ENCODE measurements at places on chromosomes 7 and 10.

GRCh38 chr7:78523930-78524329, 725.4 kb downstream of the PHTF2 start:
- no peak for DNase-seq

DNA sequence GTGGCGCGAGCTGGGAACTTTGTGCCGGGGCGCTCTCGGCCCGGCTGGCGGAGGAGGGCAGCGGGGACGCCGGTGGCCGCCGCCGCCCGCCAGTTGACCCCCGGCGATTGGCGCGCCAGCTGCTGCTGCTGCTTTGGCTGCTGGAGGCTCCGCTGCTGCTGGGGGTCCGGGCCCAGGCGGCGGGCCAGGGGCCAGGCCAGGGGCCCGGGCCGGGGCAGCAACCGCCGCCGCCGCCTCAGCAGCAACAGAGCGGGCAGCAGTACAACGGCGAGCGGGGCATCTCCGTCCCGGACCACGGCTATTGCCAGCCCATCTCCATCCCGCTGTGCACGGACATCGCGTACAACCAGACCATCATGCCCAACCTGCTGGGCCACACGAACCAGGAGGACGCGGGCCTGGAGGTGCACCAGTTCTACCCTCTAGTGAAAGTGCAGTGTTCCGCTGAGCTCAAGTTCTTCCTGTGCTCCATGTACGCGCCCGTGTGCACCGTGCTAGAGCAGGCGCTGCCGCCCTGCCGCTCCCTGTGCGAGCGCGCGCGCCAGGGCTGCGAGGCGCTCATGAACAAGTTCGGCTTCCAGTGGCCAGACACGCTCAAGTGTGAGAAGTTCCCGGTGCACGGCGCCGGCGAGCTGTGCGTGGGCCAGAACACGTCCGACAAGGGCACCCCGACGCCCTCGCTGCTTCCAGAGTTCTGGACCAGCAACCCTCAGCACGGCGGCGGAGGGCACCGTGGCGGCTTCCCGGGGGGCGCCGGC, 870 bp downstream of the FZD1 start:
- peak; percentile 80 for DNase-seq

- DNase-seq, result no peak
Observed at GRCh38 chr7:151614019-151614418, 94.3 kb upstream of the RHEB start.

GRCh38 chr7:126979722-126980121, 273.0 kb downstream of the GRM8 start:
- no peak for DNase-seq

- DNase-seq, result no peak
Observed at GRCh38 chr10:48683868-48684267, 805 bp upstream of the WDFY4 start.

DNA sequence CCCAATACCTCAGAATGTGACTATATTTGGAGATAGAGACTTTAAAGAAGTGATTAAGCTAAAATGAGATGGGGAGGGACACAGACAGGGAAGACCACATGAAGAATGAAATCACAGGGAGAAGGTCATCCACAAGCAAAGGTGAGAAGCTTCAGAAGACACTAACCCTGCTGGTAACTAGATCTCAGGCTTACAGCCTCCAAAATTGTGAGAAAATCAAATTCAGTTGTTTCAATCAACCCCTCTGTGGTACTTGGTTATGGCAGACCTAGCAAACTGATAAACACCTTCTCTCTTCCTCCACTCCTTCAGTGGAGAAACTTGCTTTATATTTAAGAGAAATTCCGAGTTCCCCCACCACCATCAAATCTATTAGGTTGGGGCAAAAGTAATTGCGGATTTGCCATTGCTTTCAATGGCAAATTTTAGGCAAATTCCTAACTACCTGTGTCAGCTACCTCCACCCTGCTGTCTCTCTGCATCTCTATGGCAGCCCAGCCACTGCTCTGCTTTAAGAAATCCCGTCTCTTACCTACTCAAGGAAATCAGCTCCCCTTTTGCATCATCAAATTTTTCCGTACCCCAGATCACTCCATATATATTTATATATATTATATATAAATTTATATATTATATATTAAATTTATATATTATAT, 38.2 kb downstream of the SEMA3E start:
- no peak for DNase-seq

GRCh38 chr10:101643546-101643945, 51.4 kb downstream of the FBXW4 start:
- no peak for DNase-seq

GRCh38 chr7:128005759-128006159, 25.5 kb downstream of the LRRC4 start:
- no peak for DNase-seq

- DNase-seq, result no peak
Observed at GRCh38 chr7:14606101-14606500, 296.4 kb downstream of the DGKB start.

DNA sequence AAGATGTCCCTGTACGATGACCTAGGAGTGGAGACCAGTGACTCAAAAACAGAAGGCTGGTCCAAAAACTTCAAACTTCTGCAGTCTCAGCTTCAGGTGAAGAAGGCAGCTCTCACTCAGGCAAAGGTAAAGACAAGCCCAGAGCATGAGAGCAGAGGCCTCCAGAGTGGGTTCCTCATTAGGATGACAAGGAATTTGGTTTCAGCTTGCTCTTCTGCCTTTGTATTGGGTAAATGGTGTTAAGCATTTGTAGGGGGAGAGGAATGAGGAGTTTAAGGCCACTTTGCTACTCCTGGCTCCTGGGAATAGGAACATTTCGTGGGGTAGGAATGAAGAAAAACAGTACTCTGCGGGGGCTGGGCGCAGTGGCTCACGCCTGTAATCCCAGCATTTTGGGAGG, 8.2 kb downstream of the RBM17 start:
- no peak for DNase-seq

- no peak for DNase-seq
Observed at GRCh38 chr10:31515819-31516402, 196.9 kb downstream of the ZEB1 start.

GRCh38 chr7:70402069-70402468, 729.9 kb upstream of the GALNT17 start:
- DNase-seq, result no peak

DNA sequence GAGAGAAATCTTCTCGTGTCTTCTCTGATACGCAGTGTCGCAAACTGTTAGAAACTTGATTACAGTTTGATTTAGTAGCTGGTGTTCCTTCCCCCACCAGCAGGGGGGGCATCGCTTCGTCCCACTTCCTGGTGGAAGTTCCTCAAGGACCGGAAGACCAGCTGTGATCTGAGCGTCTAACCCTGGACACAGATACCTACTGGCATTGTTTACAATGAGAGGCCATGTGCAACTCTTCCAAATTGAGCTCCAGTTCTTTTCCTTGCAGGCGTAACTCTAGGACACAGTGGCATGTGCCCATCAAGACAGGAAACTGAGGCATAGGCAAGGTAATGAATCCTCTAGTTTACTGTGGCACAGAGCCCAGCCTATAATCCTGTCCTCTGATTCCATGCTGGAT, 219.0 kb downstream of the CCDC3 start:
- peak; percentile 31 for DNase-seq

DNA sequence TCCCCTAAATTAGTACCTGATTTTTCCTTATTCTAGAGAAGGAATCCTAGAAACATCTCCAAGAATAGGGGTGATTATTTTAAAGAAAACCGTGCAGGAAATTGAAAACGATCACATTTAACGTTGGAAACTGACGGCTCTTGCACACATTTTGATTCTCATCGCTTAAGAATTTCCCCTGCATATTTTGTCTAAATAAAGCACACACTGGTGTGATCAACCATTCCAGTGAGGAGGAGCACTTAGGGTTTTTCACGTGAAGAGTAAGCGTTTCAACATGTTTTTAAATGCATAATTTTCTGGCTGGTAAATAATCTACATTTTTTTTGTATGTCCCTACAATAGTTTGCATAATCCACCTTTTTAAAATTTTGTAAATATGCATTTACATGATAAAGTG, 229.7 kb upstream of the PFKP start:
- DNase-seq, result no peak

- DNase-seq, result no peak
Observed at GRCh38 chr7:27143950-27144780, 684 bp upstream of the HOXA5 start.

- DNase-seq, result peak; percentile 98
Observed at GRCh38 chr10:52027055-52027705, 286.9 kb upstream of the DKK1 start.

DNA sequence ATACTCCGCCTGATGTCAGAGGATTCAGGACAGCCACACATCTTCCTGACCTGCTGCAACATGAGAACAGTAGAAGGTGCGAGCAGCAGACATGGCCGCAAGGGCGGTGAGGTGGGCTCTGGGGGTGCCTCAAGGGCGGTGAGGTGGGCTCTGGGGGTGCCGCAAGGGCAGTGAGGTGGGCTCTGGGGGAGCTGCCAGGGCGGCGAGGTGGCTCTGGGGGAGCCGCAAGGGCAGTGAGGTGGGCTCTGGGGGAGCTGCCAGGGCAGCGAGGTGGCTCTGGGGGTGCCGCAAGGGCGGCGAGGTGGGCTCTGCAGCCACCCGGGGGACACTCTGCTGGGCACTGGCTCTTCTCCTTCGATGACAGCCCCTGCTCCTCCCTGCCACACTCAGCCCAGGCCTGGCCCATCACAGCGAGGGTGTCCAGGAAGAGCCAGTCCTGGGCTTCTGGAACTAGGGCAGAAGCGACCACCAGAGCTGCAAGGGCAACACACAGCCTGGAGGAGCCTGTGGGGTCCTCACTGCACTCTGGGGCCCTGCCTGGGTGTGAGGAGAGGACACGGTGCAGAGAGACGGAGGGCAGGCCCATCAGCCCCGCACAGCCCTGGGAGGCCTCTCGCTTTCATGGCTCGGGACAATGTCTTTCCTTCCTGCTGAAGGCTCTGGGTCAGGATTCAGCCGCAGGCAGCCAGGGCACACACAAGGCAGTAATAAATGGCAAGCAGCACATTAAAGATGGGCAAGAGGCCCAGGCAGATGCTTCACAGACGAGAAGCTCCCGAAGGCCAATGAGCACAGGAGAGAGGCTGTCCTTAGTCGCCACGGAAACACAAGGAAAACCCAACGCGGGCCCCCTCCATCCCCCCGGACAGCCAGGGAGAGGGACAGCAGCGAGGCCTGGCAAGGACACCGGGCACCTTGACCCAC, 42.5 kb downstream of the STK32C start:
- peak; percentile 24 for DNase-seq

DNA sequence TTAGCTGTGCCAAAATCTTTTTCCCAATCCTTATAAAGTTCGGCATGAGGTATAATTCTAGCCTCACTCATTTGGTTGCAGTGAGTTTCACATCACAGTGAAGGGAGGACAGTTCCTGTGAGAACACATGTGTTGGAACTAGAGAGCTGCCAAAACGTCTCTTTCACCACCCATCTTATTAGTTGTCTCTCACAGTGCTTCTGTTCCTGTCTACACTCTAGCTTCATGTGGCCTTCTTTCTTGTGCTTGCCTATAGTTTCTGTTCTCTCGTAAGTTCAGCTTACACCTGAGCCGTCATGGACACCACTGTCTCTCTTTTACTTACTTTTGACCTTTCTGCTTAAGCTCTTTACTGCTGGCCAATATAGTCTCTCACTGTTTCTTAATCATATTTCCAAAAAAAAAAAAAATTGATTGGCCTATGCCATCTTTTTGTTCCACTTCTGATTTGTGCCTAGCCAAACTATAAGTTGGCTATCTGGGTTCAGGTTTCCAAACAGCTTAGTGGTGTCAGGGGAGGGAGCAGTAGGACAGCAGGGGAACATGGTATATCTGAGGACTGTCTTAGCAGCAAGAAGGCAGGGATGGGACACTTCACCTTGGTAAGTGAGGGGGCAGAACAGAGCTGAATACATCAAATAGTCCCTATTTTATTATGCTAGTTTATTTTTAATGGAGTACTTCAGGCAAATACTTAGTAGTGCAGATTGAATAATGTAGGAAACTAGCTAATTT, 38.0 kb downstream of the ZNRF2 start:
- DNase-seq, result peak; percentile 34

- DNase-seq, result peak; percentile 92
Observed at GRCh38 chr10:17122726-17123661, 6.6 kb downstream of the CUBN start.

DNA sequence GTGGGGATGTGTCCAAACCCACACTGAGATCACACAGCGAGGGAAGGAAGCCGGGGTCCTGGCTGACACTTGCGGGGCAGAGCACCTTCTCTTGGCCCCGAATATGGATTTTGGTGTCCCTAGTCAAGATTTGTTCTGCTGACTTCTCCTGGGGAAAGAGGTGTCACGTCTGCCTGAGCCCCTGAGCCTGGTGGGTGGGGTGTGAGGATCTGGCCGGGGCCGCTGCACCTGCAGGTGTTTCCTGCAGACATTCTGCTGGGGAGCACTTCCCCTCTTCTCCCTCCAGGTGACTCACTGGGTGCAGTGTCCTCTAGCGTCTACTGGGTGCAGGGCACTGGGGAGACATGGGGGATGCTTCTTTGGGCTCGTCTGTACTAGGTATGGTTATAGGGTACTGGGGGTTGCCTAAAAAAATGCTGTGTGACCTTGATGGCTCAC, 99.2 kb downstream of the GRK5 start:
- no peak for DNase-seq

- no peak for DNase-seq
Observed at GRCh38 chr10:73841061-73841421, 29.6 kb upstream of the NDST2 start.

DNA sequence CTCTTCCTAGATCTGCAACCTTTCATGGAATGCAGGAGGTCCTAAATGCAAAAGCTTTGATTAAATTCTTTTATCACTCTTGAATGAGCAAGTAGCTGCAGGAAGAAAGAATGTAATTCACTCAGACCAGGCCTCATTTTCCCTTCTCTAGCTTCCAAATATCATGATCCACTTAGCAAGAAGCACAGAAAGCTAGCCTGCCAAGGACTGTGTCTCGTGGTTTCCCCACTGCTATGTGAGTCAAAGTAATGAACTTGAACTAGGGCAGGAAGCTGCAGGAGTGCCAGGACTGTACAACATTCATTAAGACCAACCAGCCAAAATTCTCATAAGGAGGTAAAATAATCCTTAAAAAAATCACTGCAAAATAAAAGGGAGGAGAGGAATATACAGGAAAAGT, 379.2 kb downstream of the CALN1 start:
- DNase-seq, result no peak

Data from fibroblast of lung (primary cell).